ENCODE measurements at places on chromosomes 4 and X.

DNA sequence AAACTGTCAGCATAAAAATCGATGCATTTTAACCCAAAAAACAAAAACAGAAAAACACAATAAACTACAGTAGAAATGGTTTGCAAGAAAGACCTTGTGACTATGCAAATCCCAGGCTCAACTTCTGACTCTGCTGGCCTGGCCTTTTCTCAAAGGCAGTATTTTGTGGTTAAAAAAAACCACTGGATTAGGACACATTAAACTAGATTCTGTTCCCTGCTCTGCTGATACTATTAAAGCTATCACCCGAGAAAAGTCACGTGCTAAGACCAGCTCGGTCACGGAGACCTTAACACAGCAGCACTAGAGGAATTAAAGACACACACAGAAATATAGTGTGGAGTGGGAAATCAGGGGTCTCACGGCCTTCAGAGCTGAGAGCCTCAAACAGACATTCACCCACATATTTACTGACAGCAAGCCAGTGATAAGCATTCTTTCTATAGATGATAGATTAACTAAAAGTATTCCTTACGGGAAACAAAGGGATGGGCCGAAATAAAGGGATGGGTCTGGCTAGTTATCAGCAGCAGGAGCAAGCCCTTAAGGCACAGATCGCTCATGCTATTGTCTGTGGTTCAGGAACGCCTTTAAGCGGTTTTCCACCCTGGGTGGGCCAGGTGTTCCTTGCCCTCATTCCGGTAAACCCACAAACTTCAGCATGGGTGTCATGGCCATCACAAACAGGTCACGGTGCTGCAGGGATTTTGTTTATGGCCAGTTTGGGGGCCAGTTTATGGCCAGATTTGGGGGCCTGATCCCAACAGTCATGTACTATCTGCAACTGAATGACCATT lies 16.1 kb downstream of the CBR4 start:
- DNase-seq: no peak

GRCh38 chr4:147163311-147163710 lies 217.6 kb upstream of the TTC29 start:
- no peak for DNase-seq

DNA sequence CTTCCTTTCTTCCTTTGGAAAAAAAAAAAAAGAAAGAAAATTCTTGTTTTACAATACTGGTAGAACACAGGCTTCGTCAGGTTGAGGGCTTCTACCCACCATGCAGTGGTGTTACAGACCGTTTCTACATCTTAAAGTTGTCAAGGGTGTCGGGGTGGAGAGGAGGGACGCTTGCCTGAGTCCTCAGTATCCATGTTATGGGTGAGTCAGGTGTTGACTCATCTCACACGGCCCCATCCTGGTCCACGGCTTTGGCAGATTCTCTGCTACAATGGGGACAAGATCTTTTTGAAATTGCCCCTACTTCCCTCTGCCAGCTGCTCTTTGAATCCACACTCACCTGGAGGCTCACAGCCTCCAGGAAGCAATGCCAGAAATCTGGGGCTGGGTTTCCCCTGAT lies 310.3 kb upstream of the ZFP42 start:
- DNase-seq: no peak

GRCh38 chr4:174697202-174697601 lies 131.8 kb downstream of the GLRA3 start:
- no peak for DNase-seq

GRCh38 chrX:11212741-11213140 lies 80.5 kb upstream of the AMELX start:
- DNase-seq: no peak

GRCh38 chr4:173403051-173403450 lies 4.1 kb upstream of the SCRG1 start:
- DNase-seq: no peak

- no peak for DNase-seq
Measured at GRCh38 chr4:5510504-5510903, 197.9 kb downstream of the EVC2 start.

GRCh38 chrX:148534291-148534690 lies 33.9 kb downstream of the AFF2 start:
- no peak for DNase-seq

DNA sequence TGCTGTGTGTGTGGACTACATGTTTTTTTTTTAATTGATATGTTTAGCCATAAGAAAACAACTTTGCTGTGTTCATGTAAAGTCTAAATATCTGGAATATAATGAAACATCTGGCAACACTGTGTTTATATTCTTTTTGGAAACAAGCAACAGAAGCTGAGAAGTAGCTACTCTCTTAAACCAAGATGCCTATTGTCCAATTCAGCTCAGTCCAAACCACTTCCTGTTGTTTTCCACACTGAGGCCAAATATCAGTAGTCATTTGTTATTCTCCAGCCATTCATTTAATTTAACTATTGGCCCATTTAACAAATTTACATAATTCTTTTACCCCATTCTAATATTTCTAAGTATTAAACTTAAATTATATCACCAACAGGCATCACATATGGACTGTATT lies 903.0 kb upstream of the SLIT2 start:
- DNase-seq: no peak

- DNase-seq: no peak
Measured at GRCh38 chrX:10529344-10529743, 91.0 kb downstream of the MID1 start.

- DNase-seq: no peak
Measured at GRCh38 chrX:75154871-75155270, 1.2 kb downstream of the ABCB7 start.

DNA sequence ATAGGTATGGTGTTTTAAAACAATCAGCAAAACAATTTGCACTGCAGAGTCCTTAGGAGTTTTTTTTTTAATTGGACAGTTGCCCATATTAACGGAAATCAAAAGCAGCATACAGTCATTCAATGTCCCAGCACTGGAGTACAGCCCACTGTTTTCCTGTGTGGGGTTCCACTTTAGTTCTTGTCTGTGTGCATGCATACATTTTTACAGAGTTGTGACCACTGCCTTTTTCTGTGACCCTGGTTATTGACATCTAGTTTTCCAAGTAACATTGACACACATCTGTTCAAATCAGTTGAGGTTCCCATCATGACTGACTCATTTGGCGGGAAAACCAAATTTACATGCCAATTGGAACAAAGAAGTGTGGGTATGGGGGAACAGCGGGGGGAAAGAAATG lies 83.3 kb downstream of the HPRT1 start:
- no peak for DNase-seq

GRCh38 chr4:140252742-140253555 lies 99.0 kb upstream of the MAML3 start:
- peak; percentile 88 for DNase-seq

DNA sequence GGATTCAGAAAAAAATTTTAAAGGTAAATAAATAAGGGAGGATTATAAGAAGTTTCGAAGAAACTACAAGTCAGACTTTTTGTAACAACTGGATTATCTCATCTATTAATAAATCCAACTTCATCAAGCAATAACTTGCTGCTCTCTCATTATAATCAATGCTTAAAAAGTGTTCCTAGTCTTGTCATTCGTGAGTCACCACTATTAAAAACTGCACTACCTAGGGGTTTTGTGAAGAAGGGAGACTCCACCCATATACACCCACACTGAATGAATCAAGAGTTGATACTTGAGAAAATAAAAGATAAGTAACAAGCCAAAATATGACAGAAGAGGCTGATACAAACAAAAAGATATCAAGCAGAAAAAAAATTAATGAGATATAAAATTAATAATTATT lies 360.5 kb downstream of the ZNF674 start:
- no peak for DNase-seq

GRCh38 chr4:119589165-119589564 lies 39.4 kb downstream of the PDE5A start:
- DNase-seq: no peak

DNA sequence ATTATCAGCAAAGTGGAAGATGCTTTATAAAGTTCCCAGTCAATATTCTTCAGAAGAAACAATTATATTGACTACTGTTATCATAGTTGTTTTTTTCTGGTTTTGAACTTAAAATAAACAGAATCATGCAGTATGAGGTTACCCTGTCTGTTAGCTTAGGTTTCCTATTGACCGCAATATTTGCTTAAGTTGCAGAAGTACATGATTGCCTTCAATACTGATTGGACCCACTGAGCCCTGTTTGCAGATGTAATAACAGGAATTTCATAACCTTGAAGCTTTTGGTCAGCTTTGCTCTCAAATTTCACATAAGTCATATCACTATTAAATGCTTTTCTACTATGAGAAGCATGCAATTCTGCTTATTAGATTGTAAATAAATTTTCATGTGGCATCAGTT lies 229.1 kb upstream of the FSTL5 start:
- DNase-seq: no peak

- DNase-seq: no peak
Measured at GRCh38 chrX:45710081-45710801, 509.6 kb upstream of the DIPK2B start.

DNA sequence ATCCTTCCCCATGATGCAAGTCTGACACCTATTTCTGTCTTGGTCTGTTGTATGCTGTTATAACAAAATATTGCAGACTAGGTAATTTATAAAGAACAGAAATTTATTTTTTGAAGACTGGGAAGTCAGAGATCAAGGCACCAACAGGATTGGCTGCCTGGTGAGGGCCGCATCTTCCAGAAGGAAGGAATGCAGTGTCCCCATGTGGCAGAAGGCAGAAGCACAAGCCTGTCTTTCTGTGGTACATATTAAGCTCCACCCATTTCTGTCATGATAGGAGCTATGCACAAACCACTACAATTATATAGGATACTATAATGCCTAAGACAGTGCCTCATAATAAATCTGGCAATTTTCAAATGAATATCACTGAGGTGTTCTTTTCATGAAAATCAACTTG lies 502.3 kb upstream of the DIAPH2 start:
- DNase-seq: peak; percentile 38
